ENCODE measurements at places on chromosomes 2 and 18.

- DNase-seq = peak; percentile 82
Observed at GRCh38 chr2:138997856-138998517, 217.8 kb upstream of the NXPH2 start.

- peak; percentile 25 for DNase-seq
Observed at GRCh38 chr18:48885266-48885923, 65.4 kb downstream of the SMAD7 start.

- DNase-seq = peak; percentile 30
Observed at GRCh38 chr2:230423851-230424458, 8.0 kb downstream of the SP100 start.

DNA sequence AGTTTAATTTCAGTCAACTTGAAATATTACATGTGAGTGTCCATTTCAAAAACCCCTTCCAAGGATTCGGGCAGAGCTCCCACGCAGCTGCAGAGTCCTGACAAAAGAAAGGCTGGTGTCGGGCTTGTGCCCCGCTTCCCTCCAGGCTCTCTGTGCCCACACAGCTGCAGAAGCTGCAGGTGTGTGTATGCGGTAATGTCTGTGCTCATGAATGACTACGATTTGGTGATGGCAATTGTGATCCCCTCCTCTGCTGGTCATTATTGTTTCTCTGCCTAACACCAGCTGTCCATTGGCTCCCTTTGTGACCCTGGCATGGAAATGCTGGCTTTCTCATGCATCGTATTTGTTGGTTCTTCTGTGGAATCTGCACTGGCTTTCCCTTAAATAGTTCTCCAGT, 224.8 kb downstream of the NUP35 start:
- DNase-seq = no peak

GRCh38 chr2:158313734-158314133, 142.8 kb downstream of the CCDC148 start:
- DNase-seq = no peak

DNA sequence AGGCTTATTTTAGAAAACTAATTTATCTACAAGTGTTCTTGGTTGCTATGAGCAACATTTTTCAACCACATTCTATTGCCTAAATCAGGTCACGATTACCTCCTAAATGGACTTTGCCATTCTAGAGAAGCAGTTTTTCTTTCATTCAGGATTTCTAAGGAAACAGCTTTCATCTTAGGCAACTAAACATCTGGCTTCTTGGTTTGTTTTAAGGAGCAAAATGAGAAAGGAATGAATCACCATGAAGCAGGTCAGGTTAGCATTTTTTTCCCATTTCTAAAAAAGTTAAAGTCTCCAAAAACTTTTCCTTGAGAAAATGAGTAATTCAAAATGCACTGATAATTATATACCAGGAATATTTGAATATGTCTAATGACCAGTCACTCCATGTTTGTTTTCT, 114.8 kb downstream of the GAREM1 start:
- peak; percentile 72 for DNase-seq

GRCh38 chr2:235268535-235268934, 225.3 kb upstream of the AGAP1 start:
- peak; percentile 72 for DNase-seq

DNA sequence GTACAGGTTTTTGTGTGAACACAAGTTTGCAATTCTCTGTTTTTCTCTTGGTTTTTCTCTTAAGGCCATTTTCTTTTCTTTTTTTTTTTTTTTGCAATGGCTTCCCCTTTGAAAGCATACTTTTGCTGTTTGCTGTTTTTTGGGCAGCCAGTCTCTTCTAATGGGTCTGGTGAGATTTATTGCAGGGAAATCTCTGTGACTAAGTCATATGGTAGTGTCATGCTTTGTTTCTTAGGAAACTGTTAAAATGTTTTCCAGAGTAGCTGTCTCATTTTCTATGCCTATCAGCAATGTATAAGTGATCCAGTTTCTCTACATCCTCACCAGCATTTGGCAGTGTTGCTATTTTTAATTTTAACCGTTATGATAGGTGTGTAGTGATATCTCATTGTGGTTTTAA, 27.9 kb upstream of the CDCA7 start:
- DNase-seq = peak; percentile 32

DNA sequence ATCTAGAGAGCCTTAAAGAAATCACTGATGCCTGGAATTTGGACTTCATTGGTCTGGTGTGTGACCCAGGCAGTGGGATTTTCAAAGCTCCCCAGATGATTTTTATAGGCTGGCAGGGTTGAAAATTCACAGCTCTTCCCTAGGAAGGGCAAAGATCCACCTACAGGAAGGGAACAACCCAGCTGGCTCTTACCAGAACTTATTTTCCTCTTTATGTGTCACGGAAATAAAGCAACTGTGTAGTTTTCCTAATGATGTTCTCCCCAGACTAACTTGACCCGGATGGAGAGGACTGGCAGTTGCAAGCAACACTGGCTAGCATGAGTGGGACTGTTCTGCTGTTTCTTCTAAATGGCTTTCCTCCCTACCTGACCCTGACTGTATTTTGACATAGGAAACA, 235.6 kb downstream of the ALPK2 start:
- no peak for DNase-seq

- peak; percentile 73 for DNase-seq
Observed at GRCh38 chr2:230714136-230714480, 1.5 kb downstream of the CAB39 start.

- DNase-seq = peak; percentile 95
Observed at GRCh38 chr2:46984642-46985476, 69.3 kb upstream of the MCFD2 start.

- no peak for DNase-seq
Observed at GRCh38 chr2:191907091-191907490, 60.2 kb upstream of the CAVIN2 start.

DNA sequence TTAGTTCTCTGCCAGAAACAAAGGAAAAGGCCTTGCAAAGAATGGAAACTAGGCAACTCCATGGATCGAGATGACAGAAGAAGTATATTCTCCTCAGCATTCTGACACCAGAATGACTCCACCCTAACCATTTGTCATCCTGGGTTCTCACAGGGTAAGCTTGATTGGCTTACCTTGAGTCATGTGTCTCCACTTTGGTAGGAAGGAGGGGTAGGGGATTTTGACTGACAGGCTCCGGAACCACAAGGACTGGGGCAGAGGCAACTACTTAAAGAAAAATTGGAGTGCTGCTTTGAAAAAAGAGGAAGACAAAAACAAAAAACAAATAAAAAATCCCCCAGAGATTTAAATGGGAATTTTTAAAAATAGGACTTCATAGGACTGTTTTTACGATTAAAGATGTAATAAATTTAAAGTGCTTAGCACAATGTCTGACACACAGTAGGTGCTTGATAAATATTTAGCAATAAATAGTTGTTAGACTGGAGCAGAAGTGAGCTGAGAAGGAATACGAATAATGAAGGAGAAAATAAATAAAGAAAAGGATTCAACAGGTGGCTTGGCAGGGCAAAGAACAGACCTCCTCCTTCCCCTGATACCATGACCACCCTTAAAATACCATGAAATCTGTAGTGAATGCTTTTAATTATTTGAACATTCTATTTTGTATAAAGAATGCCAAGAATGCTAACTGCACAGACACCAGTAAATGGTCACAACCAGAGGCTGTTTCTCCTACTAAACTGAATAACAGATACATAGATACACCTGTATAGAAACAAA, 230.2 kb downstream of the CDCA7 start:
- DNase-seq = peak; percentile 27

DNA sequence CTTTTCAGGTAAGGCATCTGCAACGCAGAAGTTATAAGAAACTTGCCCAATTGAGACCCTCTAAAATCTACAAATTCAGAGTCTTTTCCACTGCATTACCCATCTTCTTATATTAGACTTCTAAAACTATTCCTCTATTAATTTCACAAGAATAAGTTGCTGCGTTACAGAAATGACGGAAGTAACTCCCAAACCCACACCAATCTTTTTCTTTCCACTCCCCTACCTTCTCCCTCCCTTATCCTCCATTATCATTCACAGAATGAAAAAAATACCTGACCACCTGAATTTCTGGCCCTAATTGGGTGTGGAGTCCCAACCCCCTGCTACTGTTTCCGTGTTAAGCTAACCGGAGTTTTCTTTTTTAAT, 689 bp downstream of the RPRD1A start:
- DNase-seq = no peak

DNA sequence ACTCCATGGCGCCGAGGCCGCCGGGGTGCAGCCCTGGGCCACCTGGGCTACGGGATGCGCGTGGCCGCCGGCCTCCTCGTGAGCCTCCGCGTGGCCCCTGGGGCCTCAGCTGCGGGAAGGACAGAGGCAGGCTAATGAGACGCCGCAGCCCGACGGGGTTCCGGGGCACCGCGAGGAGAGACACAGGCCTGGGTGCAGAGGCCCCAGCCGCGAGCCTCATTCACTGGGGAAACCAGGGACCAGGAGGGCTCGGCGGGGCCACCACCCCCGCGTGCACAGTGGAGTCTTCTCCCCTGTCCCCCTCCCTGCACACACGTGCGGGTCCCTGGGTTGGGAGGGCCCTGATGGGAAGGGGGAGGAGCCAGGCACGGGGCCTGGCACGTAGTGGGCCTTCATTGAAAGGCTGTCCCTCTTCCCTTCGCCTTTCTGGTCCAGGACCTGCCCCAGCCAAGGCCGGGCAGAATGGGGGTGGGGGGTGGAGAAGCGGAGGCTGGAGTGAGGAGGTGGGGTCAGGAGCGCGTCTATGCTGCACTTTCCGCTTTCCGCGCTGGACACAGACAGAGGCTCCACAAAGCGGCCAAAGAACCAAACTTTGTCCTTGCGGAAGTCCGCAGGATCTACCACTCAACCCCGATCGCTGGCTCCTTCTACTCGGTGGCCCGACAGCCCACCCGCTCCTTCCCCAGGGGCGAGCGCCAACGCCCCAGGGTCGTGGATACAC, 9.1 kb downstream of the ALPP start:
- no peak for DNase-seq

DNA sequence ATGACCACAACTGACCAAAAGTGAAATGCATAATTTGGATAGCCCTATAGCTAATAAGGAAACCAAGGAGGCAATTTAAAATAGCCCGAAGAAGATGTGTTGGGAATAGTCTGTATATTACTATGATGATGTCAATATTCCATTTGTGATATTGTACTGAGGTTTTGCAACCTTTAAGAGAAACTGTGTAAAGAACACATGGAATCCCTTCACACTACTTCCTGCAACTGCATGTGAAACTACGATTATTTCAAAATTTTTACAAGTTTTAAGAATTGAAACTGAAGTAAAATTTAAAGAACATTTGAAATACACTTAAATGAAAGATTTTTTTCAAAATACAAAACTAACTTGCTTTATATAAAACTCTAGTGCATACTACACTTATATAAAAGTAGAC, 504.3 kb upstream of the ID2 start:
- DNase-seq = no peak

Data from fibroblast of upper back skin (primary cell).